ENCODE measurements at places on chromosomes 3 and 15.

DNA sequence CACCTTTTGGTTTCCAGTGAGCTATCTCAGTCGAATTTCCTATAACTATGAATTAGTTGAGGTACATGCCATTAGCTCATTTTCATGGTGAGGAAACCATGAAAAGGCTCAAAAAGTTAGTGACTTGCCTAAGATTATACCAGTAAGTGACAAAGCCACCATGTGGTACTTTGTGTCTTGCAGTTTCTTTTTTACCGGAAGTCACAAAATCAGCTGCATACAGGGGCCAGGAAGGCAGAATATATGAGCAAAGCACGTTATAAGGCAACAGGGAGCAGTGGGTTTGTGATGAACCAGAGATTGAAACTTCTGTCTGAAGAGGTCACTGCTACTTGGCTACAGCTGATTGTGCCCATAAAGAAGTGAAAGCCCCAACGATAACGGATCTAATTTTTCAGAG, 50.3 kb downstream of the CMTM8 start:
- peak; percentile 50 for DNase-seq

DNA sequence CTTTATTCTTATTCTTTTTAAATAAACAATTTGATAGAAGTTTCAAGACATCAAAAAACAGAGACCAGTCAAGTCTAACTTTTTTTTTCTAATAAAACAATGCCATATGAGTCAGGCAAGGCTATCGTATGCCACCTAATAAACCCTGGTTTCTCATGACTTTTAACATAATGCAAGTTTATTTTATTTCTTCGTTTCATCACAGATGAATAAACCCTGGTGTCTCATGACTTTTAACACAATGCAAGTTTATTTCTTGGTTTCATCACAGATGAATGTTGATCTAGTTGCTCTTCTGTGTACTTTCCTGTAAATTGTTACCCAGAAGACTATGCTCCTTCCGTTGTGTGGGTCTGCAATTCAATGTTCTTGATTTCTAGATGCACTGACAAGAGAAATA, 905.4 kb downstream of the ROBO2 start:
- no peak for DNase-seq

DNA sequence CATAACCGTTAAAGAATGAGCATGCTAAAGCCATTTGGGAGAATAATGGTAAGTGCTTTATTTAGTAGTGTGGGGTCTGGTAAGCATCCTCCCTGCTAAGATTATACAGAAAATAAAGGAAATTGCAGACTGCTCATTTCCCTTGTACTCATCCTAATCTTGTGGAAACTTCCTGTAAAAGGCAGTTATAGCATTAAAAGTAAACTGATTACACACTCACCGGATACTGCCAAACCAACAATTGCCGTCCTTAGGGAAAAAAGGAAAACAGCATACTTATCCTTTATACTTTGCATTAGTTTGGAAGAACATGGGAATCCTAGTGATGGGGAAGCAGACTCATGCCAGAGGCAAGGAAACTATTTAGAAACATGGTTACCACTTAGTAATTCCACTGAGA, 5.3 kb upstream of the SPRED1 start:
- DNase-seq: no peak

DNA sequence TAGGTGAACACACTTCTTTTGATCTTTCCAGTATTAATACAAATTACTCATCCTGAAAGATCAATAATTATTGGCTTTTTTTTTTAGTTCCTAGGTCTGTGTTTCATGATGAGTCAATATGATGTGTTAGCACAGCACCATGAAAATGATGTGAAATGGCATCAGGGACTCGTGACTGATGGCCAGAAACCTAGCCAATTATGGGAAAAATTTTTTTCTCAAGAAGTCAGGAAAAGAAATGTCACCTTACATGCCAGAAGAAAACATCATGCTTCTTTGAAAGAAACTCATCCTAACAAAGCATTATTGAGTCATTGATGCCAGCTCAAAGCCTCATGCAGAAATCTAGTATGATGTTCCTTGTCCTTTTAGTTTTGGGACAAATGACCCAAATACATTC, 468.3 kb upstream of the CBLB start:
- peak; percentile 68 for DNase-seq

DNA sequence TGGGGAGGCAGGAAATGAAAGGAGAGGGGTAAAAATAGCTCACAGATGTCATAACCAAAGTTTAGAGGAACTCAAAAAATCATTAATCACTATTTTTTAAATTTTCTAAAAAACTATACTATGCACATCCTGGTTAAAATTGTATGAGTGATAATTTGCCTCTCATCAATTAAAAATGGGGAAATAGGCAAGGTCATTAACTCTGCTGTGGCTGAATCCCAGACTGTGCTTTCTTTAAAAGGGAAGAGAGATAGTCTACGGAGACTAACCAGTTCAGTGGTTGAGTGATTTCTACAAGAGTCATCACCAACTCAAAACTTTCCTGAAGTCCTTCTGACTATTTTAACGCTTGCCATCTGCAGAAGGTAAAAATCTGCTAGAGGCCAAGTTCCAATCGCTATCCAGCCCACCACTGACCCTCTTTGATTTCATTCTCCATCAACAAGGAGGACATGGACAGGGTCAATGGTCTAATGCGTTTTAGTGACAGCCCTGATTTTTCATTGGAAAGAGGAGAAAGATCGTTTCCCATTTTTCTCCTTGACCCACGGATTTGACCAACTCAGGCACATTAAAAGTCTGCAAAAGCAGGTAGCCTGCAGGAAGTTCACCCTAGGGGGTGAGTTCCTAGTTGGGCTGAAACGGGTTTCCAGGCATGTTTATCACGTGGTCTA, 850 bp downstream of the SUCLG2 start:
- peak; percentile 38 for DNase-seq

Data from activated CD4-positive, alpha-beta T cell treated with anti-CD3 and anti-CD28 coated beads, Interleukin-2, amount 50 U/mL, for 16 hours (primary cell).